Right kidney (tissue), 9 donors: ENCODE measurements at places on chromosomes 7 and 10.

- DNase-seq, result peak; percentile 23
Observed at GRCh38 chr10:98170249-98171117, 36.0 kb downstream of the R3HCC1L start.

- no peak for DNase-seq
Observed at GRCh38 chr7:122883049-122883680, 3.1 kb downstream of the CADPS2 start.

GRCh38 chr7:72334066-72334465 lies 78.1 kb downstream of the CALN1 start:
- no peak for DNase-seq

DNA sequence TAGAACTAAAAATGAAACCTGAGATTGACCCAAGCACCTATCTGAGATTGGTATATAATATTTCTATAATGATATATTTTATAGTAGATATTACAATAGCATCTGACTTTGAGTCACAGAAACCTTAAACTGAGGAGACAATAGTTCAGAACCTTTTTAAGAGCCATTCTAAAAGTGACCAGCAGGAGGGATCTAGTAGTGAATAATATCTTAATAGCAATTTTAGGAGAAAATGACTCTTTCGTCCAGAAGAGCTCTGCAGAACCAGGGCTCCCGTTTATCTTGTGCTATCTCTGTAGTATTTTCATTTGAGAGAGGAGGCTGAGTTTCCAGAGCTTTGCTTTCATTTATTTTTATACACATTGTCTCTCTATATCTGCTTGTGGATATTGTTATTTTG lies 68.1 kb downstream of the PODXL start:
- DNase-seq, result no peak

GRCh38 chr10:52986125-52986524 lies 213.5 kb upstream of the MBL2 start:
- DNase-seq, result no peak

DNA sequence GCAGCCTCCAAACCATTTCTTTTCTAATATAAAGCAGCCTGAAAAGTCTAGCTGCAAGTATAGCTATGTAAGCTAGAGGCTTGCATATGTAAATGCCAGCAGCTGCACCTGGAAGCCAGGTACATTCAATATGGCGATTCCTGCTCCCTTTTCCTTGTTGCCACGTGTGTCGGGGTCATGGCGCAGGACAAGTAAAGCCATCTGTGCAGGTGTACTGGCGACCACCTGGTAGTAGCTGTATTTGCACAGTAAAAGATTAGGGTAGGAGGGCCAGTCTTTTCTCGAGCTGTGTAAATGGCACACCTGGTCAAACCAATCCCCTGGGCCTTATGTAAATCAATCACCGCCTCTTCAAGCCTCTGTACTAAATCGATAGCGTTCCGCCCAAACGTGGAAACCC lies 484.5 kb downstream of the MAGI2 start:
- DNase-seq, result no peak

GRCh38 chr10:124647421-124648130 lies 96.6 kb downstream of the FAM53B start:
- DNase-seq, result no peak

DNA sequence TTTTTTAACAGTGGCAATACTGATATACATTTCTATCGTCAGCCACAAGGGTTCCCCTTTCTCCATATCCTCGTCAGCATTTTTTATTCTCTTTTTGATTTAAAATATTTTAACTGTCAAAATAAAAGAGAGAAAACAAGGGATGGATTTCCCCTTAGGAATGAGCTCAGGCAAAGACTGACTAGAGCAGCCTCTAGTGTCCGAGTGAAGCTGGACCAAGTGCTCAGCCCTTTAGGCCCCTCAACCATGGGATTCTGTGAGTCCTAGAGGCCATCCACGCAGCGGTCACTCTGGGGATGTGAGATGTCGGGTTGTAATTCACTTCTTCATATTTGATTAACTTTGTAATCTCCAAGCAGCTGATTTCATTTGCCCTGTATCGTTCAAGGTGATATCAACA lies 137.4 kb upstream of the RNF32 start:
- DNase-seq, result no peak

GRCh38 chr7:110204527-110204926 lies 886.4 kb upstream of the LRRN3 start:
- no peak for DNase-seq

DNA sequence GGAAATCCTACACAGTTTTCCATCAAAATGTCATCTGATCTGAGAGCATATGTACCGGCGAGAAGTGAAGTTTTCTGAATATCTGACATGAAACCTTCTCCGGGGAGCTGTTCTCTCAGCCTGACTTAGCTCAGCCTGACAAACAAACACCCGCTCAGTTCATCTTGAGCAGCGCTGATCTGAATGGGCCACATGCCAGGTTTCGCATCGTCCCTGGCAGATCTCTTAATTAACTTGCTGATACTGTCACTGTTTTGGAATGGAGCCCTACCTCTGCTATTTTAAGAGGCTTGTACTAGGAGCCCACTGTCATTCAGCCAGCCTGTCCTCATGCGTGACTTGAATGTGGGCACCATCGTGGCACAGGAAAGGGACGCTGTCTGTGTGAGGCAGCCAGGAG lies 109.2 kb downstream of the STRA8 start:
- DNase-seq, result no peak

DNA sequence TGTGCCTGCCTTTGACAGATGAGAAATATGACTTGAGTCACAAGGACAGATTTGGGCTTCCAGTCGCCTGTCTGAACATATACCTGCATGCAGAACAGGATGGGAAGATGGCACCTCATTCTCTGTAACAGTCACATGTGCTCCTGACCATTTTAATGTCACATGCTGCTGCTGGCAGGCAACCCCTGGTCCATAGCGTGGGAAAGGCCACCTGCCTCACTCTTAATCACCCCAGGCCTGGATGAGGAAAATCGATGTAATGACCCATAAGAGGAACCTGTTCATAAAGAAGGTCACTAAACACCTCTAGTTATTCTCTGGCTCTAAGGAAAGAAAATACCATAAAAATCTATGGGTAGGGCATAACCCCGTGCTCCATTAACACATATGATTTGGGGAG lies 110.2 kb downstream of the GFRA1 start:
- DNase-seq, result no peak
